ENCODE measurements at places on chromosomes 12 and 14.

GRCh38 chr14:71117839-71118743 is 210.8 kb downstream of the PCNX1 start:
- DNase-seq: no peak

- DNase-seq: no peak
These were observed 120.1 kb downstream of the AACS start for GRCh38 chr12:125185311-125185739.

GRCh38 chr14:100962494-100962893 is 59.0 kb upstream of the RTL1 start:
- no peak for DNase-seq

- DNase-seq: no peak
These were observed 88.1 kb downstream of the PPP2R5E start for GRCh38 chr14:63454863-63455622.
